ENCODE measurements at places on chromosomes 4 and X.

DNA sequence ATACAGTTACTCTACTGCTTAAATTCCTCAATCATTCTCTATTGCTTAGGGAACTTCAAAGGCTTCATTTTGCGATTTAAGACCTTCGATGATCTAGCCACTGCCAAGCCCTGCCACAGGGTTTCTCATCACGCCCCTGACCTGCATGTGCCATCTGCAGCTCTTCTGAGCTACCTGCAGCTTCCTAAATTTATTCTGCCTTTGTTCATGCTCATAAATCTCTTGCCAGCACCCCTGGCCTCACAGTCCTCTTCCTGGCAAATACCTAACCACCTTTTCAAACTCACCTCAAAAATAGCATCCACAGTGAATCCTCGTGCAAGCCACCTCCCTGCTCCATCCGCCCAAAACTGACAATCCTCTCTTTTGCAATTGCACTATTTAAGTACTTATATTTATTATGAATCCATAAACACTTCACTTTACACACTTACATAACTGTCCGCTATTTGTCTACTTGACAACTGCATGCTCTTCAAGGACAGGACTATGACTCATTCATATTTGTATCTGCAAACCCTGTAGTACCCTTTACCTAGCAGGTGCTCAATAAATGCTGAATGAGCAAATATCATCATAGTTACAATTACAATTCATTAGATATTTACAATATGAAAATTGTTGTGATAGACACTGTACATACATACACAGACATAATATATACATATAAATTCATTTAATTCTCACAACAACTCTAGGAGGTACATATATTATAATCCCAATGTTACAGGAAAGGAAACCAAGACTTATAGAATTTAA, 280.0 kb upstream of the RASGEF1B start:
- DNase-seq, result no peak

DNA sequence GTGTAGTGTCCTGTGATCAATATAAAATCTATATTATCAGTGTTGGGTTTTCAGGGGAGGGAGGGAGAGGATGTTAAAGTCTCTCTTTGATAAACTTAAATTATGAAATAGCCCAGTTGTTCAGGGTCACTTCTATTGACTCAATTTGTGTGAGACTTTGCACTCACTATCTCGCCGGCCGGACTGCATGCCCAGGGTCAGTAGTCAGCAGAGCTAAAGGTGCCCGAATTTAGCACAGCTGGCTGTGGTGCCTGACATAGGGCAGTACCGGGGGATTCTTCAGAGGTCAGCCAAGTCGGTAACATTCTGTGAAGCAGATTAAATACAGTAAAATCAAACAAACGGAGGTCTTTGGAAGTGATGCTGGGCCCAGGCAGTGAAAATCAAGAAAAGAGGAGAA, 19.2 kb downstream of the GABRQ start:
- no peak for DNase-seq

- no peak for DNase-seq
These were observed 84.3 kb downstream of the REPS2 start for GRCh38 chrX:17030580-17031270.

DNA sequence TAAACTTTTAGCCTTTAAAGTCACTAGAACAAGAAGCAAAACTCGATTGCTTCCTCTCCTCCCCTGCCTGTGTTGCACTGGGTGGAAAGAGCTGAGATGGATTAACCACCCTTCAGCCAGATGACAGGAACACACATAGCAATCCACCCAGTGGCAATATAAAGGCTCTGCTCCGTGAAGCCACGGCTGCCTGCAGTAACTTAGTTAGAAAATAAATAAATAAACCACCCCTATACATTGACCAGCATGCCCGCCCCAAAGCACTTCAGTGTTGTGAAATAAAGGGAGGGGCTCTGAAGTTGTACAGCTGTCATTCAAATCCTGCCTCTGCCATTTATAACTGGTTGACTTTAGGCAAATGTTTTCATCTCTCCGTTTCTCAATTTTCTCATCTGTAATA, 217.1 kb upstream of the LDB2 start:
- DNase-seq, result no peak

GRCh38 chr4:8285976-8286718, 16.6 kb downstream of the HTRA3 start:
- DNase-seq, result no peak

- no peak for DNase-seq
These were observed 82.5 kb upstream of the CPEB2 start for GRCh38 chr4:14919785-14920184.

DNA sequence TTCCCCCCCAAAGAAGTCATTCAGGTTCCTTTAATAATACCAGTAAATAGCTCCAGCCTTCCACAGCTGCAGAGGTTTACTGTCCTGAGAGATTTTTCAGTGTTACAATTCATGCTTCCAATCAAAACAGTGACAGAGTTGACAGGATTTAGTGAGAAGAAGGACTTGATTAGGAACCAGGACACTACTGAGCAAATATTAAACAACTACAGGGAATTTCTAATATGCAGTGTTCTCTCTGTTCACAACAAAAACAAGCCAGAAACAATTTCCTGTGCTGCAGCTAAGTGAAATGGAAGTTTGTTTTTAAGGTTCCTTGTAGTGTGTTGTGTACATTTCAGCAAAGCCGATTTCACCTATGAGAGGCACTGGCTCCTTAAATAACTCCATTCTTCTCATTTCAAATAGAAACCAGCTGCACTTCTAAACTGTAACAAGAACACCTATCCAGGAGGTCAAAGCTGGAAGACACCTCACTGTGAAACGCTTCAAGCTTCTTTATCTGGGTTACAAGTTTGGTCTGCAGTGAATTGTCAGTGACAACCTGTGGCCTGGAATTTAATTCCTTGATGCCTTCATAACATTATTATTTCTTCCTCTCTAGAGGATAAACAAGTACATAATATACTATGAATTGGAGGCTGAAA, 149.3 kb downstream of the RASL11B start:
- no peak for DNase-seq

DNA sequence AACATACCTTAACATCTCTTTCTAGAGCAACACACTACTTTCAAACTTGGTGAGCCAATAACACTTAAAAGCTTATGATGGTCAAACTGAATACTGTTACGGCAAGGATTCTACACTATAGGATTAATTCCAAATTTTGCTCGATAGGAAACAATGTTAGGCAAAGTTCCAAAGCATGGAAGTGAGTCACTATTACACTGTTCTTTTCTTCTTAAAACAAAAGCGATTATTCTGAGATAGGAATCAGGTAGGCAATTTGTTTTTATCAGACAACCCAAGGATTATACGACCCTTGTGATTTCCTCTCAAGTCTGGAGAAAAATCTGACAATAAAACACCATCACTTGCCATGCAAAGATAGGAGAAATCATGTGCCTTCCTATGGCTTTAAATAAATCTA, 81.5 kb downstream of the HUWE1 start:
- DNase-seq, result no peak

DNA sequence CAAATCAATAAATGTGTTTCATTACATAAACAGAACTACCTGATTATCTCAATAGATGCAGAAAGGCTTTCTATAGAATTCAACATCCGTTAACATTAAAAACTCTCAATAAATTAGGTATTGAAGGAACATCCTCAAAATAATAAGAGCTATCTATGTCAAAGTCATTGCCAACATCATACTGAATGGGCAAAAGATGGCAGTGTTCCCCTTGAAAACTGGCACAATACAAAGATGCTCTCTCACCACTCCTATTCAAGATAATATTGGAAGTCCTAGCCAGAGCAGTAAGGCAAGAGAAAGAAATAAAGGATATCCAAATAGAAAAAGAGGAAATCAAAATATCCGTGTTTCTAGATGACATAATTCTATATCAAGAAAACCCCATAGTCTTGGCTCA, 466.4 kb downstream of the MAGEE1 start:
- DNase-seq, result no peak

- no peak for DNase-seq
These were observed 188.4 kb downstream of the GASK1B start for GRCh38 chr4:157984285-157984911.

- no peak for DNase-seq
These were observed 159.7 kb upstream of the ATP6AP2 start for GRCh38 chrX:40420899-40421729.

GRCh38 chr4:14018191-14018853, 390.8 kb upstream of the BOD1L1 start:
- DNase-seq, result no peak

- no peak for DNase-seq
These were observed 8.5 kb downstream of the OGT start for GRCh38 chrX:71541210-71542022.

- no peak for DNase-seq
These were observed 35.2 kb downstream of the EDNRA start for GRCh38 chr4:147516133-147516532.

- DNase-seq, result no peak
These were observed 72.3 kb downstream of the PAK3 start for GRCh38 chrX:111168314-111168713.

GRCh38 chr4:3007724-3008123, 44.4 kb downstream of the GRK4 start:
- no peak for DNase-seq

GRCh38 chr4:110059556-110060191, 138.7 kb downstream of the ELOVL6 start:
- no peak for DNase-seq

DNA sequence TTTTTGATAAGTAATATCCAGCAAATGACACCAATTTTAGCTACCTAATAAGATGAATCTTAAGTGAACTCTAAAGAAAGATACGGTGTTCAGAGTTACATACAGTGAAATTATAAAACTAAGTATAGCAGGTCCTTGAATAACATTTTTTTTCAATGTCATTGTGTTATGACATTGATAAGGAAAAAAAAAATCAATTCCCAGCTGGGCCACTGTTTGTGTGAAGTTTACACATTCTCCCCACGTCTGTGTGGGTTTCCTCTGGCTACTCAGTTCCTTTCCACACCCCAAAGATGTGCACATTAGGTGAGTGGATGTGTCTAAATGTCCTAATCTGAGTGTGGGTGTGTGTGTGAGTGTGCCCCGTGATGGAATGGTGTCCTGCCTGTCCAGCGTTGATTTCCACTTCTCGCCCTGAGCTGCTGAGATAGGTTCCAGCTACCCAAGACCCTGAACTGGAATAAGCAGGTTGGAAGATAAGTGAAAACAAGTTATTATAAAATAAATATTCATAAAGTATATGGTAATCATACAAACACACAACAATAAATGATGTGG, 31.2 kb upstream of the PPM1K start:
- DNase-seq, result no peak

- no peak for DNase-seq
These were observed 230.8 kb upstream of the ANKRD50 start for GRCh38 chr4:124943145-124943889.

DNA sequence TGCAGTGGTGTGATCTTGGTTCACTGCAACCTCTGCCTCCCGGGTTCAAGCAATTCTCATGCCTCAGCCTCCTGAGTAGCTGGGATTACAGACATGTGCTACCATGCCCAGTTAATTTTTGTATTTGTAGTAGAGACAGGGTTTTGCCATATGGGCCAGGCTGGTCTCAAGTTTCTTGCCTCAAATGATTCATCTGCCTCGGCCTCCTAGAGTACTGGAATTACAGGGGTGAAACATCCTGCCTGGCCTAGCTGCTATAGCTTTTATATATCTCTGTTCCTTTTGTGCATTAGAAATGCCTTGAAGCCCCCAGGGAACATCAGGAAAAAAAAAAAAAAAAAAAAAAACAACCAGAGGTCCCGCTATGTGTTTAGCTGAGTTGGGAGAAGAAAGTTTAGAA, 34.8 kb downstream of the UBE2K start:
- no peak for DNase-seq

GRCh38 chrX:108209006-108209554, 117.5 kb downstream of the ATG4A start:
- DNase-seq, result no peak

- no peak for DNase-seq
These were observed 11.8 kb upstream of the TMEM192 start for GRCh38 chr4:165124488-165124887.

GRCh38 chr4:129916991-129917390, 821.0 kb downstream of the C4orf33 start:
- DNase-seq, result no peak

DNA sequence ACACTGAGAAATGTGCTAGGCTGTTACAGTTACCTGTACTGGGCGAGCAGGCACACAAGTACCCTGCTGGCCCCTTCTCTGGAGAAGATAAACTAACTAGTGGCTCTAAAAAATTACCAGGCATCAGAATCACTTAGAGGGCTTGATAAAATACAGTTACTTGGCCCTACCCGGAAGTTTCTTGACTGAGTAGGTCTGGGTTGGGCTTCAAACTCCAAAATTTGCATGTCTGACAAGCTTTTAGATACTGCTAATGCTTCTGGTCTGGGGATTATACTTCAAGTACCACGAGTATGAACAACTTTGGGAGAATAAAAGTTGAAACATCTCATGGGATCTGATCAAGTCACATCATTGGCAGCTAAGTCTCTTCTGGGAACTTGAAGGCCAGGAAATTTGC, 30.8 kb downstream of the CEP135 start:
- DNase-seq, result no peak

GRCh38 chrX:105755109-105755508, 67.2 kb upstream of the NRK start:
- no peak for DNase-seq

DNA sequence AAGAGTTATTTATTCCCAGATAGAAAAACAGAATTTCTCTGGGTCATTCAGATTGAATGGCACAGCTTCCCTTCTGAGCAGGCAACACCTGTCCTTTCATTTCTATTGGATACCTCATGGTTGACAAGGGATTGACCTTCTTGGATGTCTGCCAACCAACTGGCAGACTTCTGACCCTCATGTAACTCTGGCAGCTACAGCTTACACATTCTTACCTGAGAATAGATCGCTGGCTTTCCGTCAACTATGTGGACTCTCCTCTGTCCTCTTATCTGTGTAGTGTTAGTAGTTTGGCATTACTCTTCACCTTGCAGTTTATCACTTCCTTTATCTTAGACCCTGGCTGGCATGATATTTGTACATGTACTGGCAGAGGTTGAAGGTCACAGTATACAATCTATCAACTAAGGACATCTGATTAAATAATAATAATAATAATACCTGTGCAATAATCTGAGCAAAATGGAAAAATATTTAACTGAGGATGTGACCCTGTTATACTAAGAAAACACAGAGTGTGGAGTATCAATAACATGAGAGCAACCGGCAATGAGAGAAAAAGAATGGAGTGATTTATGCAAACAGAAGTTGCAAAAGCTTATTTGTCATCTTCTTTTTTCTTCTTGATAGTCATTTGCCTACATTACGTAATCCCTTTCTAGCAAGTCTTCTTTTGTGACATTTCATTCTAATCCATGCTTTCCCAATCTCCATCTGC, 1118.2 kb downstream of the ARAP2 start:
- no peak for DNase-seq

- no peak for DNase-seq
These were observed 2353.5 kb downstream of the ARAP2 start for GRCh38 chr4:33890841-33891240.

DNA sequence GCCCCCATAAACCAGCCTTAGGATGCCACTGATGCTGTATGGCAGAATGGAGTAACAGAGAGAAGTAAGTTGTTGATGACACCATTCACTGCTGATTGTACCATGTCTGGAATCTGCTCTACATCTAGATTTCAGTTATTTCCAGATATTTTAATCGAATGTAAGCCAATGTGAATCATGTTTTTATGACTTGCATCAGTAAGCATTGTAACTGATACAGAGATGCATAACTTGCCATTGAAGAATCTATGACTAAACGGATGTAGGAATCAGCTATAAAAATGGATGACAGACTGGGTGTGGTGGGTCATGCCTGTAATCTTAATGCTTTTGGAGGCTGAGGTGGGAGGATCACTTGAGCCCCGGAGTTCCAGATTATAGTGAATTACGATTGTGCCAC, 161.0 kb upstream of the GATB start:
- no peak for DNase-seq

GRCh38 chr4:56468097-56468422, 643 bp downstream of the SRP72 start:
- no peak for DNase-seq

All from stimulated activated CD8-positive, alpha-beta memory T cell treated with anti-CD3 and anti-CD28 coated beads, Interleukin-7, amount 100 ng/mL, for 24 hours (primary cell).